B cell (primary cell): ENCODE measurements at places on chromosomes 2 and 18.
A peak's percentile ranks its signal among the peaks of the same experiment; 100 is the strongest.

- no peak for DNase-seq
Observed at GRCh38 chr2:186486651-186487647, 889 bp downstream of the ZC3H15 start.

GRCh38 chr2:69429491-69430183 lies 7.6 kb downstream of the NFU1 start:
- no peak for DNase-seq

GRCh38 chr2:131092458-131093005 lies 728 bp downstream of the FAM168B start:
- no peak for DNase-seq

DNA sequence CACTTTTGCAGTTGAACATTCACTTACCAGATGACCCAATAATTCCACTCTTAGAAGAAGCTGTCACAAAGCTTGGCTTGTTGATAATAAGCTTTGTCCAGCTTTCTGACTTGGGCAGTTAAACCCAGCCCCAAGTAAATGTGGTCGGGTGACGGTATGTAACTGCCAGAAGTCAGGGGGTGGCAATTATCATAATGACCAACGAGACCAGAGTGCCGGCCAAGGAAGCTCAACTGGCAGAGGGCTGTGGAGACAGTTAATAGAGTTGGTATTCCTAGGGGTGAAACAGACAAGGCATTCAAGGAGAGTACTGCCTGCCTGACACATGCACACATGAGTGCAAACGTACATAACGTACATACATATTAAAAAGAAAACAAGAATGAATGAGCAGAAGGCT lies 116.7 kb downstream of the EIPR1 start:
- no peak for DNase-seq

DNA sequence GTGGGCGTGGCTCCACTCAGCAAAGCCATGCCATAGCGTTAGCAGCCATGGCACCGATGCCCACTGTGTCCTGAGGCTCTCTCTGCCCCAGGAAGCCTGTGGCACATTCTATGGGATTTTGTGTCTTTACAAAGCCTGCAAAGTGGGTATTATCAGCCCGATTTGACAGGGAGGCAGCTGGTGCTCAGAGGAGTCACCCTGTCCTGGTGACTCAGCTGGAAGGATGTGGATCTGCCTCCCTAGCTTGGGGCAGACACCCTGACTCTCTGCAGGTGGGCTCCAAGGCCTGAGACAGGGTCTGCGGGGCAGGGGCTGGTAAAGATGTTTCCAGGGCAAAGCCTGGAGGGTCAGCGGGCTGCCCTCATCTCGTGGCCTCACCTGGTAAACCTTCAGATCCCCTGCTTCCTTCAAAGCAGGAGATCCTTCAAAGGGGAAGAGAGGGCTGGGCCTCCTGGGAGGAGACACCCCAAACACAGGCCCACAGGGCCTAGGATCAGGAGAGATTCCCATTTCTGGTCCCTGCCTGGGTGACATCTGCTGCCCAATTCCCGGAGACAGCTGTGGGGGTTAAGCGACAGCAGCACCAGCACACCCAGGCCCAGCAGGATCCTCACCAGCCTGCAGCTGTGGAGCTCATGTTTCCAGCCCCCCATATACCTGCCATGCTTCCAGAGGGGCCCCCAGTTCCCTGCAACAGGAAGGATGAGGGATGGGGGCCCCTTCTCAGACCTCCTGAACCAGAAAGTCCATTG lies 3.0 kb upstream of the ASB1 start:
- no peak for DNase-seq

- peak; percentile 43 for DNase-seq
Observed at GRCh38 chr2:151826737-151827157, 1.5 kb downstream of the ARL5A start.

DNA sequence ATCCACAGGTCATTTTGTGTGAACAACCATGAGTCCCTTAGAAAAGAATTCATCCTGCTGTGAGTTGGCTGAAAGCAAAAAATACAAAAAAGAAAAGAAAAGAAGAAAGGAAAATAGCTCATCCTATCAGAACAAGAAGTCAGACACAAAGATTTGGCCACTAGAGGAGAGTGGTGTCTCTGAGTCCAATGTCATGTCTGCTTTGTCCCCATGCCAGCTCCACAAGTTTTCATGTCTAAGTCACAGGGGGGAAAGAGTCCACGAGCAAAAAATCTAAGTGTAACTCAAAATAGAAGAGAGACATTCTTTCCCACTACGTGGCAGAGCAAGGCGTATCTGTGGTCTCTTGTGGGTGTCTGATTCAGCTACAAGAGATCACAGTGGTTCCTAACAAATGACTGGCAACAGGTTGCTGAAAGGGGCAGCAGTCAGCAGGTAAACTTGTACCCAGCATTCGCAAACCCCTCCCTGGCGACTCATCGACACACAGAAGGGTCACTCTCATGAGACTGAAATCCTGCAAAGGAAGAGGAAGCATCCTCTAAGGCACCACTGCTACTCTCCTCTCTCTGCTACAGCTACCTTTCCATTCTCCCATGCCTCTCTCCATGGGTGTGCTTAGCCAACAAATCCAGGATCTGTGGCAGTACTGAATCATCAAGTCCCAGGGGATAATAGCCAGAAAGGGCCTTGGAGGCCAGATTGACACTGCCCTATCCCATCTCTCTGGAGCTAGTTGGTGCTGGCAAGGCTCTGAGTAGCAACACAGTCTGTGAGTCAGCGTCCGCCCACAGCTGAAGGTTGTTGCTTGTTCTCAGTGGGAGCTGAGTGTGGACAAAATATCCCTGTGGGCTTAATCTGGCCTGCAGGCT lies 123.0 kb upstream of the SLC39A10 start:
- DNase-seq = peak; percentile 31

DNA sequence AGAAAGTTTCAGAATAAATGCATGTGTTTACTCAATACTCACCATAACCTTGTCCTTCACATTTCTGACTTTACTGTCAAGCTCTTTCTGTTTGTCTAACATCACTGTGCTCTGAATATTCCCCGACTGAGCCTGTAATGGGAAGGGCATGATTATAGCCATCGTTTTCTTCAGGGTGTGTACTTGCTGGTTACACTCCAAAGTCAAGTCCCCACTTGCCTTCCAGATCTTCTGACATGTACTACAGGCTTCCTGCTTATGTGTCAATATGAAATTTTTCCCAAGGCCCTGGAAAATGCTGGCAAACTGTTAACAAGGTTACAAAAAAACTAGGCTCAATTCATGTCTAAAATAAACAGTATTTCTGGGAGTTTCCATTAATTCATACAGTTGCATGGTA lies 12.9 kb downstream of the STAT1 start:
- no peak for DNase-seq

- no peak for DNase-seq
Observed at GRCh38 chr2:174218773-174219172, 29.6 kb downstream of the OLA1 start.

DNA sequence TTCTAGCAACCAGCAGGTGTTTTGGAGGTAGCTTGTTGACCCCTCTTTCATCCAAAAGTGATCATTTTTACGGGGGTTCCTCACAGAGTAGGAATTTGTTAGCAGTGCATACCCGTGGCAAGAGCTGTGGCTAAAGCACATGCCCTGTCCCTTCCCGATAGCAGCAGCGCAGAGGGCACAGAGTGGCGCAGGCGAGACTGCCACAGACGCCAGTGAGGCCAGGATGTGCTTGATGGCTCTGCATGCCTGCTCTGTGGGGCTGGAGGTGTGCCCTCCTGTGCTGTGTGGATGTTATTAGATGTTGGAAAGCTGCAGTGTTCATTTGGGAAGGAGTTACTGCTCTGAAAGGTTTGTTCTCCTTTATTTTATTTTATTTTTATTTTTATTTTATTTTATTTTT lies 153.6 kb downstream of the FAM210A start:
- DNase-seq = no peak

DNA sequence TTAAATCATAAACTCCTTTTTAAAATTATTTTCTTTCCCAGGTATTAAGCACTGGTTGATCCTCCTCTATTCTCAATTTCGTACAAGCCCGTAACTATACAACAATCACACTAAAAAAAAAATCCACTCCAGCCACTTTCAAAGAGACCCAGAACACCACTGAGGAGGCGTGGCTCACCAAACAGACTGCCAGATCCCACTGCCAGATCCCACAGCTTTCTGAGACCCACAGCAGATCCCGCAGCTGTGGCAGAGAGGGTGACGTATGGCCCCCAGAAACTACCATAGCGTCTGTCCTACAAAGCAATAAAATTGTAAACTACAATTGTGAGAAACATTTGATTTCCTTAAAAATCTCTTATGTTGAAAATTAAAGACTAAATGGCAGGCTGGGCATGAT lies 230.7 kb upstream of the PXDN start:
- no peak for DNase-seq
